NCI-H1436 treated with DMSO at 0.1 percent for 48 hours (cell line): ENCODE measurements at places on chromosomes 1 and 21.

GRCh38 chr21:44792702-44793591, 8.7 kb downstream of the UBE2G2 start:
- DNase-seq, result no peak

DNA sequence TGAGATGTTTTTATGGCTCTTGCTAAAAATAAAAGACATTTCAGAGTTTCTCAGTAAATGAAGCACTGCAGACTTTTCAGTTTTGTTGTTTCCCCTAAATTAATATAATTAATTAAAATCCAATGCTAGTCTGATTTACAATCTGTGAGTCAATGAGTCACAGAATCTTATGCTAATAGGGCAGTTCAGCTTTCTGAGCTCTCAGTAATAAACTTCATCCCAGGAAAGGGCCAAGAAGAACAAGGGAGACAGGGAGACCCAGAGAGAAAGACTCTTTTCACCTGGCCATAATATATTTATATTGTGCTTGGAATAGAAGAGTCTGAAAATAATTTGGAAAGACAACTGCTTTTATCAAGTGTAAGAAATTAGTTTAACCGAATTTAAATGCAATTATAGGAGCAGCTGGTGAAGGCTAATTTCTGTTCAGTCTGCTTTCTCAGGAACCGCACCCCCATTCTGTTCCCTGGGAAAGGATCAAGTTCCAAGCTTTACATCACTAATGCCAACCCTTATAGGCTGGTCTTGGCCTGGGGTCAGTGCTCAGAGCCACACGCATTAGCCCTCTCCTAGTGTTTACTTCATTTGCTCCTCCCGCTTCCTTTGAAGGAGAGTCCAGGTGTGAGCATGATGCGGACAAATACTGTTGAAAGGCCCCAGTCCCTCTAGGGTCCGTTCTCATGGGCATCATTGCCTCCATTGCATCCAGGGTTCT, 145.6 kb downstream of the ZBTB18 start:
- DNase-seq, result no peak

DNA sequence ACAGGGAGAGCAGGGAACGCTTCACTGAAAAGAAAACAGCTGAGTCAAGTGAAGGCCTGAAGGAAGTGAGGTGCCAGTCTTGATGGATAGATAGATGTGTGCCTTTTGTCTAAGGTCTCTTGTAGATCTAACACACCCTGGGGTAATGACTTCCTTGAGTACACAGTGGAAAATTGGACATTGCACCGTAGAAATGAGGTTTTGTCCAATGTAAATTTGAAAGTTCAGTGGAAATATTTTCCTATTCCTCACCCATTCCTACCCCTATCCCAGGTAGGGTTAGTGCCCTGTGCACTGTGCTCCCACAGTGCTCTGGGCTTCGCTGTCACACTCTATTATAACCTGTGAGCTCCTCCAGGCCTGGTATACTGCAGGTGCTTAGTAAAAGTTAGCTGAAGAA, 24.3 kb downstream of the ZMYND12 start:
- DNase-seq, result no peak

DNA sequence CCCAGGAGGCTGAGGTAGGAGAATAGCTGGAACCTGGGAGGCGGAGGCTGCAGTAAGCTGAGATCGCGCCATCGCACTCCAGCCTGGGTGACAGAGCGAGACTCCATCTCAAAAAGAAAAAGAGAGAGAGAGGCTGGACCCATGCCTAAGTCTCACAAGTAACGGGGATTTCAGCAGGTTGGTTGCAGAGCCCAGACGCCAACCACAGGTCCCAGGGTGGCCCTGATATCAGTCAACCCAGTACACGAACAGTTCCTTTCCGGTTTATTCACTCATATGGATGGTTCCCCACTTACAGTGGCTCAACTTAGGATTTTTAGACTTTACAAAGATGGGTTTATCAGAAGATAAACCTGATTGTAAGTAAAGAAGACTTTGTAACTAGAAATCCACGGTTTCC, 40.9 kb downstream of the CLSTN1 start:
- no peak for DNase-seq

- DNase-seq, result no peak
Observed at GRCh38 chr1:233721004-233721595, 107.2 kb downstream of the KCNK1 start.

- no peak for DNase-seq
Observed at GRCh38 chr21:27764056-27764455, 797.2 kb upstream of the ADAMTS5 start.

DNA sequence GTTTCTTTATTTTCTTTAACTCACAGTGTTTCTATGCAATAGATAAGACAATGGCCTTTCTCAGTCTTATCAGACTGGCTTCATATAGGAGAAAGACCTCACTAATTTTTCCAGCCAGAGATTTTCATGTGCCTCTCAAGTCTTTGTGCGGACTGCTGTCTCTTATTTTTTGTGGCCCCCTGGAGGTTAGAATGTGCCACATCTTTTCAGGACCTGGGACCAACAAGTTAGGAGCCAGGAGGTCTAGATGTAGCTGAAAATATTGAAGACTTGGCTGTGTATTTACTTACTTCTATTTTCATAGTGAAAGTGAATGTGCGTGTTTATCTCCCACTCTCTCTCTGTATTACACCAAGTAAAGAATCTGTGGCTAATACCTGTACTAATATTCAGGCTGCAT, 42.1 kb upstream of the CFHR3 start:
- DNase-seq, result no peak

- DNase-seq, result no peak
Observed at GRCh38 chr1:48021792-48022191, 24.6 kb upstream of the TRABD2B start.

DNA sequence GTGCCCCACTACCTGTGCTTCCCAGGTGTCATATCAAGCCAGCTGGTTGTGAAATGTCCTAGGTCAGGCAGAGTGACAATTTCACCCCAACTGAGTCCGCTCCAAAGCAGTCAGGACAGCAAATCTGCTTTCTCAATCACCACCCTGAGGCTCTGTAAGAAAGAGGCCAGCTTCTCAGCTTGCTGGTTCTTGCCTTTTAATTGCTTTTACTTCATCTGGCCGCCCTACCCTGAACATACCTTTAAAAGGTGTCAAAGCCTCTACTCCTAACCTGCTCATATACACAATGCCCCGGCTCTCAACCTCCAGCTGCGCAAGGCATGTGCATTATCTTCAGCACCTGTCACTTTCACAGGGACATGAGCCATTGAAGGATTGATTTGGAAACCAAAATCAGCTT, 581.6 kb downstream of the NPHP4 start:
- DNase-seq, result no peak

- DNase-seq, result no peak
Observed at GRCh38 chr21:33578214-33578613, 10.3 kb downstream of the DONSON start.

DNA sequence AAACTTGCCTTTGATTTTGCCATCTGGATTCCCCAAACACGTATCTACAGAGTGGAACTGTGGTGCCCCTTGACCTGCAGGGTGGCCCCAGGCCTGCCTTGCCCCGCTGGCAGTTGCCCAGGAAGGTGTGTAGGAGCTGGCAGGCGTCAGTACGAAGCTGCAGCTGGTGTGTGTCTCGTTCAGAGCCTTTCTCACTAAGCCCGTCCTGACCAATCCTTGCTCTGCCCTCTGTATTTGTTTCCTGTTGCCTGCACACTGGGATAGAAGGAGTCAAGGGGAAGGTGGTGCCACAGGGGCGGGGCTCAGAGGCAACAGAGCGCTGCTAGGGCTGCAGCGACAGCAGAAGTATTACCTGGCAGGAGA, 5.2 kb upstream of the VSIG8 start:
- peak; percentile 91 for DNase-seq

DNA sequence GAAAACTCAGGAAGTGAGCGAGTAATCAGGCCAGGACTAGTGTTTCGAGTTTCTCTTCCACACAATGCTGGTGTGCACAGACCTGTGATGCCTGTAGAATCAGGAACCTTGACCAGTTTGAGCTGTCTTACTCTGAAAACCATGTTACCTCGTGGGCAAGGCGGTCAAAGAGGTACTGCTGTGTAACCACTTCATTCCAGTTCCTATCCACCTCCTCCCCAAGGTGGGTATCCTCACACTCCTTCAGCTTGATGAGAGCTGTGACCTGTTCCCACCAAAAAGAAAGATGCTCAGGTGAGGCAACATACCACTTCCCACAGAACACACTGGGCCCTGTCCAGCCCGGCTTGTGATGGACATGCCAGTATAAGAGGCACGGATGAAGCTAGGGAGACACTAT, 88.1 kb downstream of the NRDC start:
- DNase-seq, result no peak

GRCh38 chr1:79762461-79762860, 755.9 kb upstream of the ADGRL4 start:
- DNase-seq, result no peak

DNA sequence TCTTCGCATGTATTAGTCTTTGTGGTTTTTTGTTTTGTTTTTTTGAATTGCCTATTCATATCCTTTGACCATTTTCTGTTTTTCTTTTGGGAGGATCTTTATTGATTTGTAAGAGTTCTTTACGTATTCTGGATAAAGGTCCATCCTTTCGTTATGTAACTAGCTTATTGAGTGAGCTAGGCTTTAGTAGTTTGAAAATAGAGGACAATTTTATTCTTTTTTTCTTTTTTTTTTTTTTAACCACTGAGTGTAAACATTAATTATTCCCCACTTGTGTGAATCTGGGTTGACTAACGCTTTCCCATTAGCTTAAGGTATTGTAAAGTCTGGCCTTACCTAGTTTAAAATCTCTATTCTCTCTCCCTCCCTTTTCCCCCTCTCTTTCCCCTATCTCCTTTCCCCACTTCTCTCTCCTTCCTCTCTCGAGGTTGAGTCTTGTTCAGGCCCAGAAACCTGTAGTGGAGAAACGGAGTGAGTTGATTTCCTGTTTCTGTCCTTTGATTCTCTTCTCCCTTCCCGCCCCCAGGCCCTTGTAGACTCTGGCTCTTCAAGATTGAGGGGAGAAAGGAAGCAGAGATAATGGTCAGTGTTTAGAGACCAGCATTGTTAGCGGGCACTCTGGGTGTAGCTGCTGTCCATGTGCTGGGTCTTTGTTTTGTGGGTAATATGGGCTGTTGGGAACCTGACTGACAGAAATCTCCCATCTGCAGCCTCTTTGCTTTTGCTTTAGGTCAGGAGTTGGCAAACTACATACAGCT, 1.5 kb downstream of the MORC3 start:
- no peak for DNase-seq

DNA sequence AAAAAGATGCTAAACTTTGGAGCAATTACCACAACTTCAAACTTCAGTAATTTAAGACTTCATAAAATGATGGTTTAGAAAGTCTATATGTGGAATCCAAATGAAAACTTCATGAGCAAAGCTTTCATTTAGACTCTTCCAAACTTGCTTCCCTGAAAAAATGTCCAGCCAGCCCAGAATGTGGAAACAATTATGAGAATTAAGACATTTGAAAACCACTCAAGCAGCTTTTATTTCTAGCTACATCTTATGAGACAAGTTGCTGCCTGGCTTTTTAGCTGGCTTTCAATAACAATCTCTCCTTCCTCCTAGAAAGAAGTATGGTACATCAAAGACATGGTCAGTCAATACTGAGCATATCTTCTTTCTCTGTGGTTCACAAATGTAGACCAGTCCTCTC, 21.8 kb downstream of the LPAR3 start:
- no peak for DNase-seq

DNA sequence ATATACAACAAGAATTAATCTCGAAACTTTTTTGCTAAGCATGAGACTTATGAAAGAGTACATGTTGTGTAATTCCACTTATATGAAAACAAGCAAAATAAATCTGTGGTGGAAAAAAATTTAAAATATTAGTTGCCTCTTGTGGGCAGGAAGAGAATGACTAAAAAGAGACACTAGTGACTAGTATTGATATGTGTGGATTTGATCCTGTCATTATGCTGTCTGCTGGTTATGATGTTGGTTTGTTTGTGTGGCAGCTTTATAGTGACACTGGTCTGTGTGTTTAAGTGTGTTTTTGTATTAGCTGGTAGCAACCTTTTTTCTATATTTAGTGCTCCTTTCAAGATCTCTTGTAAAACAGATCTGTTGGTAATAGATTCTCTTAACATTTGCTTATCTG, 267.8 kb upstream of the NRIP1 start:
- no peak for DNase-seq

DNA sequence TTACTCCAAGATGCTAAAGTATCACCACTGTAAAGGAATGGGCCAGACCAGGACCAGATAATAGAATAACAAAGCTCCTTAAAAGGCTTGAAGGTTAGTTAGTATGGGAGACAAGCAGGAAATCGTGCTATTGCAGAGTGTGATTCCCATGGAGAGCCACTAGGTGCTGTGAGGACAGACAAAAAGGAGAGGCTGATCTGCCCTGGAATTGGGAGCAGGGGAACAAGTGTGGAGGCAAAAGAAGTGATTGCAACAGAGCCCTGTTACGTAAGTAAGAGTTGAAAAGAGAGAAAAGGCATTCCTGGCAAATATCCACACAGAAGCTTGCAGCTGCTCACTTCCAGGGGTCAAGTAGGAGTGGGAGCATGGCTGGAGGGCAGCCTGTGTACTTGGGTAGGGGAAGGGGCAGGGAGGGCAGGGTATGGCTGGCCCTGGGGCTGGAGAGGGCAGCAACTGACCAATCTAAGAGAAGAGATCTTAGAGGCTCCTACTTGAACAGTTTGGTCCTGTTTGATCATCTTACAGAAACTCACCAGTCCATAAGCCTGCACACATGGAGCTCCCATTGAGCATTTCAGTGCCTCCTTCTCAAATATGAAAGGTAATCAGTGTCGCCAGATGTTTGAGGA, 207.7 kb upstream of the GJB5 start:
- no peak for DNase-seq

- DNase-seq, result no peak
Observed at GRCh38 chr1:53266038-53266437, 27.7 kb upstream of the MAGOH start.

GRCh38 chr1:1883092-1883873, 7.6 kb downstream of the GNB1 start:
- DNase-seq, result no peak

GRCh38 chr1:244678697-244679096, 25.8 kb downstream of the DESI2 start:
- no peak for DNase-seq

DNA sequence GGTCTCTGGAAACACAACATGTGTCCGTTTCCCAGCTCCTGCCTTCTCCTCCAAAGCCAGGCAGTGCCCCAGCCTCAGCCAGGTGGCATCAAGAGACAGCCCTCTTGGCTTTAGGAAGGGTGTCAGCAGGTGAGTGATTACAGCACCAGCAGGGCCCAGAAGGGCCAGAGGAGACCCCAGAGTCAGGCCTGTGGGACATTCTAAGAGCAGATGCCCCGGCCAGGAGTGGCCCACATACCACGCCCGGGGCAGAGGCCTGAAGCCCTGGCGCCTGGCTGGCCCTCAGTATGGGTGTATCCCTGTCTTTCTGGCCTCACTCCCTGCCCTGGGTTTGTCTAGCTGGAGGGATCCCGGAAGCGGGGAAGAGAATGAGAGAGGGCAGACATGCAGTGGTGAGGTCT, 109.2 kb downstream of the CASZ1 start:
- no peak for DNase-seq

- no peak for DNase-seq
Observed at GRCh38 chr1:53275566-53275965, 37.2 kb upstream of the MAGOH start.
